NCI-H187 treated with DMSO at 0.1 percent for 48 hours (cell line): ENCODE measurements at places on chromosomes 11 and 22.

DNA sequence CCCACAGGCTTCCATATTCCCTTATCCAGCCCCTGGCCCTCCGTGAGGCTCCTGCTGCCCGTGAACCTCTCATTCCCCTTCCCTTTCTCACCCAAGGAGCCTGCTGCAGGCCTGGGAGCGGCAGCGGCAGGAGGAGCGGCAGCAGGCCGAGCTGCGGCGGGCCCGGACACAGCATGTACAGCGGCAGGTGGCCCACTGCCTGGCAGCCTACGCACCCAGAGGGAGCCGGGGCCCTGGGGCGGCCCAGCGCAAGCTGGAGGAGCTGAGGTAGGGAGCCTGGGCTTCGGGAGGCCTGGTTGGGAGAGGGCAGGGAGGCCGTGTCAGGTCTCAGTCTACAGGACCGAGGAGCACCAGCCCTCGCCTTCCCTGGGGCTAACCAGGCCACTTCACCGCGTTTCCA lies 8.1 kb upstream of the SART1 start:
- DNase-seq, result no peak

- no peak for DNase-seq
Observed at GRCh38 chr11:118009864-118010737, 23.9 kb downstream of the IL10RA start.

GRCh38 chr11:61820174-61820573 lies 3.4 kb upstream of the FADS1 start:
- no peak for DNase-seq

GRCh38 chr22:20243537-20244249 lies 24.4 kb downstream of the RTN4R start:
- peak; percentile 6 for DNase-seq

DNA sequence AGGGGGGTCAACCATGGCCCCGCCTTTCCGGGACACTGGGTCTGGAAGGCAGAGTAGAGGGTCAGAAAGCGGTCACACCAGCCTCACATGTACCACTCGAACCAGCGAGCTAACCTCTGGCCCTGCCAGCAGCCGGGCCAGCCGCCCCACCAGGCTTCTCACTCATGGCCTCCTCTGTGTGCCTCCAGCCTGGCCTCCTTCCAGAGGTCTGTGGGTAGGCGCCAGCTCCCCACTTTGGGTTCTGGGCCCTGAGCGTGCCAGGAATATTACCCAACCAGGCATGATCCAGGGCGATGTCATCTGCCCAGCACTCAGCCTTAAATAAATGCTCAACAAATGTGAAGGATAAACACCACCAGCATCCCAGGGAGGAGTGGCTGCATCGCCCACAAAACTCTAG lies 5.8 kb downstream of the SCUBE1 start:
- DNase-seq, result no peak

DNA sequence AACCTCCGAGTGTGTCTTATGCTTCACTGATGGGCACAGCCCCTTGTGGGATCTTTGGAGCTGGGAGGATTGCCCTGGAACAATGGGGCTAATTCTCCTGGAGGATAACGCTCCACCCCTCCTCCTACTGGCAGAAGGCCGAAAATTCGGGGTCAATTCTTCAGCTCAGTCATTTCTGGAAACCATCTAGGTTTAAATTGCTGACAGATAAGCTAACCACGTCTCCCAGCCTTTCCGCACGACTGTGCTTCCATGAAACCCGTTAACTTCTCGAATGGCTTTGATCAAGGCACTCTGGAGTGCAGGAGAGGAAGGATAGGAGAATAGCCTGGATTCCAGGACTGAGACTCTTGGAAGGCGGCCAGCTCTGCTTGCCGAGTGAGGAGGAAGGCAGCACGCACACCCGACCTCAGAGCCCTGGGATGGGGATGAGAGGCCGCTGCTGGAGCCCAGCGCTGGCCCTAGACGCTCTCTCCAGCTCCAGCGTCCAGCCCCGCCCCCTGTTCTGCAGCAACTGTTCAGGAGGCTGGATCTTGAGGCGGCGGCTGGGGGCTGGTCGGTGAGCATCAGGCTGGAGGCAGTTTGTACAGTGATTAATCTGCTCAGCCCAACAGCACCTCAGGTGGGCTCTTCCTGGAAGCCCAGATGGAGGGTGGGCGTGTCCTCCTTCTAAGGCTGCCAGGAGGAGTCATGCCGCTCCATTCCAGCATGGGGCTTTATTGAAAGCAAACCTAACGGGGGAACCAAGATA lies 176.7 kb upstream of the NCAM1 start:
- DNase-seq, result no peak
